ENCODE measurements at places on chromosomes 1 and 21.

GRCh38 chr1:30345491-30346130, 377.8 kb downstream of the MATN1 start:
- DNase-seq = no peak

DNA sequence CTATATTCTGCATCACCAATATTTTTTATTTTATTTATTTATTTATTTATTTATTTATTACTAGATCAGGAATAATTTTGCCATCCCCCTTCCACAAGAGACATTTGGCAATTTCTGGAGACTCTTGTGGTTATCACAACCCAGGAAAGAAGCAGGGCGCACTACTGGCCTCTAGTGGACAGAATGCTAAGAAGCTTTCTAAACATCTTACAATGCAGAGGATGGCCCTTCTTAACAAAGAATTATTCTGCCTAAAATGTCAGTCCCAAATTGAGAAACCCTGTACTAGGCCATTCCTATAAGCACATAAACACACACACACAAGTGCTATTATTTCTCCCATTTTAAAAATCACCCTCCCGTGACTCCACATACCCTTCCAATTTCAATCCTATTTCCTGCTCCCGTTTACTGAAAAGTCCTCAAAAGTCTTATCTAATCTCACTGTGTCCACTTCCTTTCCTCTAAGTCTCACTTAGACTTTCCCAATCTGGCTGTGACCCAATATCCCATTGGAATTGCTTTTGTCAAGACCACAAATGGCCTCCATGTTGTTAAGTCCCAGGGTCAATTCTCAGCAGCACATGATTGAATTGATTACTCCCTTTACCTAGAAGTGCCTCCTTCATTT, 43.7 kb upstream of the RNF11 start:
- DNase-seq = peak; percentile 80

DNA sequence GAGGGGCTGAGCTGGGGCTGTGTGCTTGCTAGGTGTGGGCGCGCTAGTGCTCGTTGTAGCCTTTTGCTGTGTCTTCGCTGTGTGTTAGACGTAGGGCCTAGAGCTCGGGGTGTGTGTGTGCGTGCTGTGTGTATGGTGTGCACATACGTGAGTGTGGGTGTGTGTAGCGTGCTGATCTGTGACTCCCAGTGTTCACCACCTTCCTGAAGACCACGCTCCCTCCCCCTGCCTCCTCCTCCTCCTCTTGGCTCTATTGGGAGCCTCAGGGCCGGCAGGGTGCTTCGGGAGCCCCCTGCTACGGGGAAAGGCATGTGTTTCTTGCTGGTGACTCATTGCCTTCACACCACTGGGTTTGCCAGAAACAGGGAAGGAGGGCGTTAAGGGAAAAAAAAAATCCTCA, 9.4 kb upstream of the KCNC4 start:
- peak; percentile 10 for DNase-seq

- DNase-seq = peak; percentile 24
These were observed 46.6 kb downstream of the NEK7 start for GRCh38 chr1:198203434-198203833.

- no peak for DNase-seq
These were observed 225.8 kb upstream of the TNR start for GRCh38 chr1:175969231-175969630.

Data from LHCN-M2 (cell line).